HCT116 (cell line): ENCODE measurements at places on chromosomes 6 and 20. TPM values are rescaled to one million over a fixed set of nuclear protein-coding genes. Genes with fewer than 3 reads are reported as not detected.

Gene MTRF1L
- total RNA-seq = 26.2 TPM

Gene EDN3
- total RNA-seq = not detected

Gene TREML2
- not detected for total RNA-seq

Gene TMEM14A
- 51.5 TPM for total RNA-seq

DNA sequence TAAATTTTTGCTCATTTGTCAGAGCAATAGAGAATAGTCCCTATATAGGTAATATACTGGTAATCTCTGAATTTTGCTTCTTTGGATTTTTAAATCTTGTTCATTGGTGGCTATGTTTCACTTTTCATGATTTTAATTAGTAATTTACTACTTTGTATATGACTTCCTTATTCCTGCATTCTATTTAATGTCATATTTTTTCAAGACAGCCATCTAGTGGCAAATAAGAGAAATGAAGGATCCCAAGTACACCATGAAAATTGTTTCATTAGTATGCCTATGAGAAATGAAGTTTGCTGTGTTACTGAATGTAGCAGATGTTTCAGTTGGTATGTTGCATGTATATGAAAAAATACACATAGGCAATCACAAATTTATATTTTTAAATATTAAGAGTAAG lies 82.4 kb downstream of the ZNF292 start:
- DNase-seq = peak; percentile 18

DNA sequence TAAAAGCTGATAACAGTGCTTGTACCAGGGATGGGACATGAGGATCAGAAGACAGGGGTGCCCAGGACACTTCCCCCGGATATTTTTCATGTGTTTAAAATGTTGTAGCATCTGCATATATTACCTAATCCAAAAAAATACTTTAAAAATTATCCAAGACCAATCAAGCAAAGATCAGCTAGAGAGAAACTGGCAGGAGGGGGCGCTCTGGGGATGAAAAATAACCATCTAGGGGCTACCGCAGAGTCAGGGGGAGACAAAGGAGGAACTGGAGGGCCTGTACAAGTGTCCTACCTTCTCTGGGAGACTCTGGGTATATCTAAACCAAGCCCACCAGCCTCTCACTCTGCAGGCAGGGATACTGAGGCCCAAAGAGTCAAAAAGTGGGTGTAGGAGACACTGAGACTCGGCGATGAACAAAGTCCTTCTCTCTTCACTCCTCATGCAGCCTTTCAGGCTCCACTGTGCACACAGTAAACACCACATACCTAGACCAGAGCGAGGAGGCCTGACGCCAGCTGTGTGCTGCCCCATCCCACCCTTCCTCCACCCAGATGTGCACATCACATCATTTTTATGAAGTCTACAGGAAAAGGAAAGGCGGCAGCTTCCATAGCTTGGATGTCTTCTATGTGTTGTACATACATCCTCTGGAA lies 9.8 kb downstream of the RIMS4 start:
- no peak for DNase-seq

- DNase-seq = no peak
These were observed 3.0 kb downstream of the PPP1R14C start for GRCh38 chr6:150145830-150146229.

DNA sequence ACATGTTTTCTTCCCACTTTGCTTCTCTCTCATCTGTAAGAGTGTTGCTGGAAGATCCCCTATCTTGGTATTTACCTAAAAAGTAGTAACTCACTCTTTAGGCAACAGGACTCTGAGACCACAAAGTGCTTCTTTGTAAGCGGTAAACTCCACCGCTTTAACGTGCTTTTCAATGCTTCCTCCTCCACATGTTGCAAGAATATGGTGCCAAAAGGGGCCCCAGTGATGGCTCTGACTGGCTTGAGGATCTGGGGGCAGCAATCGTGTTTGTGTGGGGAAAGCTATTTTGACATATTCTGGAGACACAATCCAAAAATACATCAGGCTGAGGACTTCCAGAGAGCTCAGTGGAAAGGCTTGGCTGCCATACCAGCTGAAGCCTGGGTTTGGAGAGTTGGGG lies 12.4 kb upstream of the CPNE5 start:
- no peak for DNase-seq
